ENCODE measurements at places on chromosomes 5 and 9.
A peak's percentile ranks its signal among the peaks of the same experiment; 100 is the strongest.

DNA sequence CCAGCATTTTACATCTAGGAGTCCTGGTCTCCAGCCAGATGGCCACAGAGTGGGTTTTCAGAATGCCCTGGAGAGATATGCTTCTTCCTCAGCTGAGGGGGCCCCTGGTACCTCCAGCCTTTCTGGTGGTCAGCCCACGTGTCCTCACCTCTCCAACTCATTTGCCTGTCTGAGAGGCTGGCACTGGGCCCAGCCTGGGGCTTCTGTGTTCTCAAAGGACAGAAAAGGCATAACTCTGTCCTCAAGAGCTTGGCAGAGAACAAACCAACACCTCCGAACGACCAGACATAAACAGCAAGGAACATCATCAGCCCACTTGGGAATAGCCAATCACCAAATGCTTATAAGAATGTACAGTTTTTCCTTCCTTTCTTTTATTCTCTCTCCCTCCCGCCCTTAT is 17.1 kb downstream of the ENG start:
- DNase-seq: no peak

- no peak for DNase-seq
Measured at GRCh38 chr5:72067682-72068470, 39.4 kb upstream of the MAP1B start.

GRCh38 chr5:71589903-71590302 is 2.8 kb downstream of the MCCC2 start:
- peak; percentile 12 for DNase-seq

GRCh38 chr9:131610231-131610761 is 65.0 kb downstream of the PRRT1B start:
- no peak for DNase-seq

DNA sequence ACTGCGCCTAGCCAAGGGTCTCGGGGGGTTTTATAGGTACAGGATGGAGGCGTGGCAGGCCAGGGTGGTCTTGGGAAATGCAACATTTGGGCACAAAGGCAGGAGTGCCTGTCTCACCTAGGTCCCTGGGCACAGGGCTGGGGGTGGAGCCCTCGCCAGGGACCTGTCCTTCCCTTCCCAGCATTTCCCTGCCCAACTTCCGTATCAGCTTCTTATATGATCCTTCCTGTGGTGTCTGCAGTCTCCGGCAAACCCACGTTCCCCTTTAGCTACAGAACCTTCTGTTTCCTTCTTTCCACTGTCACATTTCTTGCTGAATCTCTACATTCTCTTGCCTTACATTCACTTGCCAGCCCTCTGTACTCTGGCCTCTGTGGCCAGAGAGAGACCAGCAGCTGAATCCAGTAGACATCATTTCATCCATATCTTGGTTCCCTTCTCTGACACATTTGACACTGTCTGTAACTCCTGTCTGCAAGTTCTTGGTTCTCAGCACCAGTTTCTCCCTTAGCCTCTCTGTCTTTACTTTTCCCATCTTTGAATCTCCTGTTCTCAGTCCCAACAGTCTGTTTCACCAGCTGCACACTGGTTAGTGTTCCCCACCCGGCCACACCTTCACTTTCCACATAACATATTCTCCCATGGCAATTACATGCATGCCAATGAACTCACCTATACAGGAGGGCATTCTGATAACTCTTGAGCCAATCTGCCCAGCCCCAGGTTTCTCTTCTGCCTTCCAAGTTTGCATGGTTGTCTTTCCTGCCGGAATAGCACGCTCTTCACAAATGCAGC is 134.7 kb upstream of the ZNF608 start:
- DNase-seq: no peak

DNA sequence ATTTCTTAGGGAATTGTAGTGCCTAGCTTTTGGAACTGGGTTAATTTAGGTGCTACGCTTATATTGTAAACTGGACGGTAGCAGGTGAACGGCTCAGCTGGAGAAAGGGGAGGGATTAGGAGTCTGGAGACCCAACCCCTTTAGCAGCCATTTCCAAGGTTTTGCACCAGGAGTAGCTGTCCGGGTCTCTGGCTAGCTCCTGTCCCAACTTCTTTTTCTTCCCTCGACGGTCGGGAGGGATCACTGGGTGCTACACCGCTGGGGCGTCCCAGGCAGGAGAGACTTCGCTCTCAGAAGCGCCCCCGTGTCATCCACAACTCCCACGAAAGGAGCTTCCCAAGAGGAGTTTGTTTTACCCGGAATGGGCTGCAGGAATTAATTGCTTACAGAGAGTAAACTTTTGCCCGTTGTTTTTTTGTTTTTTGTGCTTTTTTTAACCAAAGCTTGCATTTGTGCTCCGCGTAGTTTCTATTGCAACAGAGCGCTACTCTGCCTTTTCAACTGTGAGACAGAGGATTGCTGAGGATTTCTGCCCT is 1640.9 kb upstream of the C9orf72 start:
- no peak for DNase-seq

DNA sequence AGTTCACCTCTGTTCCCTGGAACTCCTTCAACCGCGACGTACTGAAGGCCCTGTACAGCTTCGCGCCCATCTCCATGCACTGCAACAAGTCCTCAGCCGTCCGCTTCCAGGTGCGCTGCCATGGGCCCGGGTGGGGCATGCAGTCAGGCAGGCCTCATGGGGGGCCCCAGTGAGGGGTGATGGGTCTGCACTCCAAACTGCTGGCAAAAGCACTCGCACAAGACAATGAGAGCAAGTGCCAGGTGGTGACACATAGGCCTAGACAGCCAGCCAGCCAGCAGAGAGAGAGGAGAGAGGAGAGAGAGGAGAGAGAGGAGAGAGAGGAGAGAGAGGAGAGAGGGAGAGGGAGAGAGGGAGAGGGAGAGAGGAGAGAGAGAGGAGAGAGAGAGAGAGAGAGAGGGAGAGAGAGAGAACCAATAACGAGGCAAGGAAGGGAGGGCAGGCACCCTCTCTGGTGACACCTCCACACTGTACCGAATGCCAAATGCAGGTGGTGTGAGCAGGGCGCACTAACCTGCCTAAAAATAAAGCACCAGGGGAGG is 21.0 kb downstream of the DBH start:
- DNase-seq: no peak

- DNase-seq: no peak
Measured at GRCh38 chr9:16964228-16964627, 93.8 kb upstream of the BNC2 start.

- DNase-seq: no peak
Measured at GRCh38 chr5:181092428-181092827, 38.5 kb downstream of the OR2V1 start.

DNA sequence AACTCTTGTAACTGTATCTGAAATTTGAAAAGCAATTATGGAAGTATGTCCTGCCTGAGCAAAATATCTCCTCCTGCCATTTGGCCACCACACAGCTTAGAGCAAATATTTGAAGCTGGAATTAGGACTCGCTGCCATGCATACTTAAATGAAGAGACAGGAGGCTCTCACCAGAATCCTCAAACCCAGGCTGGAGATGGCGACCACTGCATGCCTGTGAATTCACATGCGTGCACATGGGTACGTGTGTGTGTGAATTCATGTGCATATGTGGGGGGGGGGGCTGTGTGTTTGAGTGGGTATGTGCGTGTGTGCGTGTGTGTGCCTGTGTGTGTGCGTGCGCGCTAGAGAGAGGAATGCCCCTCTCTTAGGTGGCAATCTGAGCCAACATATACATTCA is 84.1 kb upstream of the IRX1 start:
- no peak for DNase-seq

DNA sequence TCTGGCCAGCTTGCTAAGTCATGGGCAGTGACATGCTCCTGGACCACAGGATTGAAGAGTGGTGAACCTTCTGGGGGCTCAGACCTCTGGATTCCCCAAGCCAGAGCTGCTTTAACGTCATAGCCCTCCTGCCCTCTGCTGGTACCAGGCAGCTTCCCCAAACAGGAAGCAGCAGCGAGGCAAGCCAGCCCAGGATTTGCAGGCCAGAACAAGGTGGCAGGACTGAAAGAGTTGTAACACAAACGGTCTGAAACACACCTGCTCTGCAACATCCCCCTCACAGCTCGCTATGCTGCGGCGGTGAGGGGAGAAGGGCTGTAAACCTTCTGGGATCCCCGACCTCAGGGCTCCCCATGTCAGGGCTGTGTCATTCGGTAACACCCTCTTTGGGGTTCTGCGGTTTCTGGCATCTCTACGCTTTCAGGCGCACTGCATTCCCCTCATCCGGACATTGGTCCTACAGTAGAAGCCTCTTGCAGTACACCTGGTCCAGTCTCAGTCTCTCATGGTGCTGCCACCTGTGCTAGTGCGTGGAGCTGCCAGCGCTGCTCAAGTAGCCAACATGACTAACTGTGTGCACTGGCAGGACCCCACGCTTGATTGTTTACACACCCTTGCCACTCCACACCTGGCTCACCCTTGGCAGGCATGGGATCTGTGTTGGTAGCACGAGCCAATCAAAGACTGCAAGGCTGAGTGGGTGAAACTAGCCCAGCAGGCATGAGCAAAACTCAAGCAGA is 893.3 kb downstream of the PTPRD start:
- DNase-seq: no peak

- no peak for DNase-seq
Measured at GRCh38 chr5:174625591-174626350, 98.6 kb upstream of the MSX2 start.

- no peak for DNase-seq
Measured at GRCh38 chr9:95516734-95517558, at the start of gene PTCH1. TSS of gene PTCH1 (minus strand) at chr9:95516971.

DNA sequence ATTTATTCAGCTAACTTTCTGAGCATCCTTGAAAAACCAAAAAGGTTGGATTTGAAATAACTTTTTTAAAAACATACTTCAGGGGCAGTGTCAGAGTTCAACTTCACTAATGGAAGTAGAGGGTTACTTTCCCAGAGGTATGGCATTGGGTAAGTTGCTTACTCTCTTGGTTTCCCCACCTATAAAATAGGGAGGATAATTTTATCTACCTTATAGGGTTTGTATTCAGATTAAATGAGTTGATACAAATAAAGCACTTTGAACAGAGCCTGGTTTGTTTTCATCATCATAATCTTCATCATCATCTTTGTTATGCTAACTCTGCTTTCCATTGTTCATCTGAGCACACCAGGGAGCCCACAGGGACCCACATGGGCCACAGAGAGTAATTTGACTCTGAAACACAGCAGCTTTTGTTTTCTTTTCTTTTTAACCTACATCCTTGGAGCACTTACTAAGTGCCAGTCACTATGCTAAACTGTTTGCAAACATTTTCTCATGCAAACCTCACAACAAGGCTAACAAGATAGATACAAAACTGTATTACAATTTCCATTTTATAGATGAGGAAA is 179.1 kb upstream of the SLC24A2 start:
- DNase-seq: no peak

DNA sequence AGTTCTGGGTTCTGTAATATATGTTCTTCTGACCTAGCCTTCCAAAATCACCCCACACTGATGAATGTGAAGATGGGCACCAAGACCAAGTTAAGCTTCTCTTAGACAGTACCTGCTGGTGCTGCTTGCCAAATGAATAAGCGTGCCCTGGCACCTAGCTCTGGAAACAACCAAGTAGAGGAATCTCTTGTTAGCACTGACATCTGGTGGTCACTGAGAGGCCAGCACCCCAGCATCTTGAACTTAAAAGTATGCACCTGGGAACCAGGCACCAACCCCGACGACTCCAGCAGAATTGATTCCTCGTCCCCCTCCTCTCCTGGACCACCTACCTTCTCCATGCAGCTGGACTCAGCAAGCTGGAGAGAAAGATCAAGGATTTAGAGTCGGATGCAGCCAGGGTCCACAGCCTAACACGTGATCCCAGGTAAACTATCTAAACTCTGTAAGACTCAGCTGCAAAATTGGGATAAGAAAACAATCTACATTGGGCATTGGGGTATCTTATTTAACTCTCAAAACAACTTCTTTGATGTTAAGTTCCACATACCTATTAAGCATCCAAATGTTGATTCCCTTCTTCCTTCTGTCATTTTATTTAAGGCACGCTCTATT is 89.8 kb downstream of the SLC1A3 start:
- DNase-seq: no peak

DNA sequence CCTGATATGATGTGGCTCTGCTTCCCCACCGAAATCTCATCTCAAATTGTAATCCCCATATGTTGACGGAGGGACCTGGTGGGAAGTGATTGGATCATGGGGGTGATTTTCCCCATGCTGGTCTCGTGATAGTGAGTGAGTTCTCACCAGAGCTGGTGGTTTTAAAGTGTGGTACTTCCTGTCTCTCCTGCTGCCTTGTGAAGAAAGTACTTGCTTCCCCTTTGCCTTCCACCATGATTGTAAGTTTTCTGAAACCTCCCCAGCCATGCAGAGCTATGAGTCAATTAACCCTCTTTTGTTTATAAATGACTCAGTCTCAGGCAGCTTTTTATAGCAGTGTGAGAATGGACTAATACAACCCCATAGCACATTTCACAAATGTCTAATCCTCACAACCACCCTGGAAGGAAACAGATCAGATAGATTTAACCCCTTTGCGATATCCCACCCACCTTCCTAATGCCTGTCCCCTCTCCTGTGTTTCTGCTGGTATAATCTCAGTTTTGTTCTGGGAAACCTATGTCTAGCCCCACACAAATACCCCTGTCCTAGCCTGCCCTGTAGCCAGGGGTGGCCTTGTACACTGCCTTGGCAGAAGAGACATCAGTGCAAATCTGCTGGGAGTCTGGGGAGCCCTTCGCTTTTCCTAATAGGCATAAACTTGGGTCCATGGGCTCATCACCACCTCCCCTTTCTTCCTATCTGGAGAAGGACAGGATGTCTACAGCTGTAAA is 157.0 kb upstream of the RAI14 start:
- DNase-seq: peak; percentile 53

DNA sequence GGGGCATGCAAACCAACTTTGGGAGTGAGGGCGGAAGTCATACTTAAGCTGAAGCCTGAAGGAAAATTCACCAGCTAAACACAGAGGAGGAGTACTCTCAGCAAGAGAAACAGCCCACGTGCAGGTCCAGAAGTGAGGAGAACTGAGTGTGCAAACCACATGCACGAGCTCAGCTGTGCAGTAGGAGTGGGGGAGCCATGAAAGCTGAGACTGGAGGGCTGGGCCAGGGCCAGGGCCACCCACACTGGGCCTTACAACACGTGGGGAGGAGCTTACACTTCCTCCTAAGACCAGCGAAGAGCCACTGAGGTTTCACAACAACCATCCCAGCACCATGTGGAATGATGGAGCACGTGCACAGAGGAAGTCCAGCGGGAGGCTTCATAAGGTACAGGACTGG is 9.3 kb upstream of the WWC1 start:
- no peak for DNase-seq

GRCh38 chr5:8060953-8061429 is 192.0 kb downstream of the MTRR start:
- DNase-seq: no peak

GRCh38 chr9:99762470-99762869 is 59.2 kb upstream of the NR4A3 start:
- no peak for DNase-seq

GRCh38 chr5:141512390-141512910 is 23.6 kb downstream of the PCDHGC5 start:
- DNase-seq: peak; percentile 77

GRCh38 chr9:121368138-121368522 is 1.9 kb downstream of the STOM start:
- DNase-seq: no peak

DNA sequence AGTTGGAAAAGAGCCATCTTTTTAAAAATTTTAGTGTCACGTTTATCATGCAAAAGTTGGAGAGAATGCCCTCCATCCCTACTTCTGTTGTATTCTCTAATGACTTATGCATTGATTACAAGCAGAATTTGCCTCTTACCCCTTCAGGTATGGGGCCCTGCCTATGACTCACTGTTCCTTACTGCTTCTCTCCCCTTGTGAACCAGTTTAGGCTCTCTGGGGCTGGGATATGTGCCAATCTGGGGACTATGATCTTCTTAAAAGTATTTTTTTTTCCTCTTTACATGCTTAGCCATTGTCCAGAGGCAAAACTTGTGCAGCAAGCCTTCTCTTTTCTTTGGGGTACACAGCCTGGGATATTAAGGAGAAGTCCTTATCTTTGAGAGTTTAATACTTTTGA is 37.4 kb downstream of the CAMK4 start:
- DNase-seq: no peak

Data from T-helper 2 cell treated with Interferon-gamma antibody and Interleukin-4, amounts not matched to agents 5 μg/mL and 100 μg/mL, for 36 hours (primary cell).